ENCODE measurements at places on chromosomes 5 and 9.

DNA sequence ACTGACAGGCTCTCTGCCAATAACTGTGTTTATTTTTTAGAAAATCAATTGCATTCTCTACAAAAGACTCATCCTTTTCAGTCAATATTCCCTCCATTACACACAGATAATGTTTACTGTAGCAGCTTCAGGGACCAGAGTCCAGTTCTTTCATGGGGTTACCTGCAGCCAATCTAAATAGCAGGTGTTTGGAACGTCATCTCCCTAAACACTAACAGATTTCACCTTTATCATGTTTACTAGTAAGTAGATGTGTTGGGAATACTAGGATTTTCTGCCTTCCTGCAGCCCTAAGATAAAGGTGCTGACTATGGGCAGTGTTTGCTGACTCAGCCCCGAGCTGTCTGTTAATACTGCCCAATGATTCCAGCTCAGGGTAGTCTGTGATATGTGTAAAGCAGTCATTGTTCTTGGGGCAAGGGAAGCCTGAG lies 447.0 kb downstream of the KIF4B start:
- no peak for DNase-seq

DNA sequence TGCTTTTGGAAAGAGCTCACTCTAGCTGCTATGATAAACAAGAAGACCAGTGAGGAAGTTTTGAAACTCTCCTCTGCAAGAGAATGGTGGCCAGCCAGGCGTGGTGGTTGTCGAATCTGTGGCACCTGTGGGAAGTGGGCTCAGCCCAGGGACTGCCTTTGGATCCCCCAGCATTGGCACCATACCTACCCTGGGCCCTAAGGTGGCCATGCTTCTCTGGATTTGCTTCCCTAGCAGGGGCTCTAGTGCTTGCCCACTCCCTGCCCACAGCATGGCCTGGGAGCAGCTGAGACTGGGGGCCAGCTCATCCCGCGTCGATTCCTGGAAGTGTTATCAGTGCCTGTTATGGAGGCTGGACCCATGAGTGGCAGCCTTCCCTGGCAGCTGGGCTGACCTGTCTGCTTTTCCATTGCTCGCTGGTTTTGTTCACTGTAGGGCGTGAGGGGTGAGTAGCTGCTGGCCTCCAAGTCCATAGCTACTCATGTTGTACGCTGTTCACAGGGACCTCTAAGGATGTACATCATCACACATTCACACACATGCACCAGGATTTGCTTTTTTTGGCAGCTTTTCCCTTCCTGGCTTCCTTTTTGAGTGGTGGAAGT lies 2.3 kb downstream of the SLC22A4 start:
- DNase-seq: no peak

DNA sequence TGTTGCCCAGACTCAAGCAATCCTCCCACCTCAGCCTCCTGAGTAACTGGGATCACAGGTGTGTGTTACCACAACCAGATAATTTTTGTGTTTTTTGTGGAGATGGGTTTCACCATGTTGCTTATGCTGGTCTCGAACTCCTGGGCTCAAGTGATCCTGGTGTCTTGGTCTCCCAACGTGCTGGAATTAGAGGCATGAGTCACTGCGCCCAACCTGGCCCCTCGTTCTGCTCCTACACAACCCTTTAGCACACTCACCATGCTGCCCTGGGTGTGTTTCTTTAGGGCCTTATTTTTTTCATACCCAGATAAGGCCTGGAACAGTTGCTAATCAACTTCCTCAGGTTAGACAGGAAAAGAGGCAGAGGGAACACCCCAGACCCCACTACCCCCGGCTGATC lies 2.6 kb downstream of the PDZD2 start:
- DNase-seq: no peak

- DNase-seq: no peak
Observed at GRCh38 chr9:98121058-98121457, 2.0 kb upstream of the TRIM14 start.

DNA sequence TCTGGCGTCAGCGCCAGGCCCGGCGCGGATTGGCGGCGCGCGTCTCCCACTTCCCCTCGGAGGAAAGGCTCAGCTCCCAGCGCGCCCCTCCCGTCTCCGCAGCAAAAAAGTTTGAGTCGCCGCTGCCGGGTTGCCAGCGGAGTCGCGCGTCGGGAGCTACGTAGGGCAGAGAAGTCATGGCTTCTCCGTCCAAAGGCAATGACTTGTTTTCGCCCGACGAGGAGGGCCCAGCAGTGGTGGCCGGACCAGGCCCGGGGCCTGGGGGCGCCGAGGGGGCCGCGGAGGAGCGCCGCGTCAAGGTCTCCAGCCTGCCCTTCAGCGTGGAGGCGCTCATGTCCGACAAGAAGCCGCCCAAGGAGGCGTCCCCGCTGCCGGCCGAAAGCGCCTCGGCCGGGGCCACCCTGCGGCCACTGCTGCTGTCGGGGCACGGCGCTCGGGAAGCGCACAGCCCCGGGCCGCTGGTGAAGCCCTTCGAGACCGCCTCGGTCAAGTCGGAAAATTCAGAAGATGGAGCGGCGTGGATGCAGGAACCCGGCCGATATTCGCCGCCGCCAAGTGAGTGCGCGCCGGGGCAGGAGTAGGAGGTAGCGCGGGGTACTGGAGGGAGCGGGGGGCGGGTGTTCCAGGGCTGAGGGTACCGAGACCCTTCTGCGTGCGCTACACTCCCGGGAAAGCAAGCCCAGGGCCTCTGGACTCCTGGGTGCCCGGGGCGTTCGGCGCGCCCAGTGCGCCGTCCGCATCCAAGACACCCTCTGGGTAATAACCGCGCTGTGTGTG lies at the start of gene MSX2:
Gene MSX2, plus strand, starts transcription at position 99 of the 777 bp plus-strand sequence. Its CDS starts 78 bp downstream, at position 177.
- DNase-seq: no peak

DNA sequence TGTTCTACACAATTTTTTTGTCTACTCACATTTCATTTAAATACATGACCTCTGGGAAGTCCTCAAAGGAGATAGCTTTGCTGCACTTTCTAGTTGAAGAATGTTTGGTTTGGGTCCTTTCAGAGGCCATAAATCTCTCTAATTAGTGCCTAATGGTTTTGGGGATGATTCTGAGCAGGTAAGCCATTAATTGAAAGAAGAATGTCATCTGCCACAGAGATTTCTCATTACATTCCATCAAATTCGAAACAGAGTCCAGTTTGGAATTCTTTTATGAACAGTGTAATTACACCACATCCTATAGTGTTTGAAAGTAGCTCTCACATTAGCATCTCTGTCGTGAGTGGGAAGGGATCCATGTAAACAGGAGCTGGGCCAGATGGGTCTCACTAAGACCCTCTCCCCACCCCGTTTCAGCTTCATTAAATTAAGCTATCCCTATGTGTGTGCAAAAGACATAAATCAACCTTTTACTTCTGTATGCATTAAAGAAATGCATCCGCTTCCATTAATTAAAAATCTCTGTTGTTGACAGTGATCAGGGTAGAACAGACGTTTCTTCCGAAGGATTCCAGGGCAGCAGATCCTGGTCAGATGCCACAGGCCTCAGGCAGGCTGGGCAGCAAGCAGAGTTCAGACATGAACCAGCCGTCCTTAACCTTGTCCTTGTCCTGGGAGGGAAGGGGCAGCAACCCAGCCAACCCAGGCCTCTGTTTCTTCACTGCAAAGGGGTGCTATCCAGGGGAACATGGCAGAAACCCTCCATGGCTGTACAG lies 99.8 kb upstream of the MAP1B start:
- no peak for DNase-seq

GRCh38 chr5:149435015-149435376 lies 55.9 kb upstream of the IL17B start:
- no peak for DNase-seq

GRCh38 chr9:33510262-33511183 lies 13.5 kb upstream of the ANKRD18B start:
- DNase-seq: no peak

GRCh38 chr5:168672016-168672415 lies 92.8 kb upstream of the PANK3 start:
- DNase-seq: no peak

GRCh38 chr5:493119-493701 lies 31.0 kb downstream of the SLC9A3 start:
- DNase-seq: no peak

DNA sequence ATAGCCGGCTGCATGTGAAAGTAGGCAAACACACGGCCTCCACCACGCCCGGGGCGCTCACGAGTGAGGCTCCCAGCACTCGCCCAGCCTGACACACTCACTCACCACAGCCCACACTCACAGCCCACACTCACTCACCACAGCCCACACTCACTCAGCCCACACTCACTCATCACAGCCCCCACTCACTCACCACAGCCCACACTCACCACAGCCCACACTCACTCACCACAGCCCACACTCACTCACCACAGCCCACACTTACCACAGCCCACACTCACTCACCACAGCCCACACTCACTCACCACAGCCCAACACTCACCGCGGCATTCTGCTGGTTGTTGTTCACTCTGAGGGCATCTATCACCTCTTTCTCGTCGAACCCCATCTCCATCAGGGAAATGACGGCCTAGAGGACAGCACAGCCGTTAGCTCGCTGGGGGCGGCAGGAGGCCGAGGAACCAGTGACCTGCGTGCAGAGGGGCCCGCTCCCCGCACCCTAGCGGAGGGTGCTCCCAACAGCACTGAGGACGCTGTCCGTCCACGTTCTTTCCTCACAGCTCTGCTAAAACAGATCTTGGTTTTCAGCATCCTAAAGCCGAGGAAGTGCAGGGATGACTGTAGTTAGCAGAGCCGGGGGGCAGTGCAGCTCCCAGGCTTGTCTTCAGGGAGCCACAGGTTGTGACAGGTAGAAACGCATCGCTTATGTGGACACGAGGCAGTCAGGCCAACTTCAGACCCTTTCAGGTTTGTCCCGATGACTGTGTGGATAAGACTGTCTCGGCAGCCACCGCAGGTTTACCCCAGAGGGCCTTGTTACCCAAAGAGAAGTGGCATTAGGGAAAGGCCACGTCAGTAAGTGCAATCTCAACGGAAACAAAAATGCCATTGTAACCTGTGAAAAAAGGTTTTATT lies 21.6 kb downstream of the UBAC1 start:
- peak; percentile 38 for DNase-seq

DNA sequence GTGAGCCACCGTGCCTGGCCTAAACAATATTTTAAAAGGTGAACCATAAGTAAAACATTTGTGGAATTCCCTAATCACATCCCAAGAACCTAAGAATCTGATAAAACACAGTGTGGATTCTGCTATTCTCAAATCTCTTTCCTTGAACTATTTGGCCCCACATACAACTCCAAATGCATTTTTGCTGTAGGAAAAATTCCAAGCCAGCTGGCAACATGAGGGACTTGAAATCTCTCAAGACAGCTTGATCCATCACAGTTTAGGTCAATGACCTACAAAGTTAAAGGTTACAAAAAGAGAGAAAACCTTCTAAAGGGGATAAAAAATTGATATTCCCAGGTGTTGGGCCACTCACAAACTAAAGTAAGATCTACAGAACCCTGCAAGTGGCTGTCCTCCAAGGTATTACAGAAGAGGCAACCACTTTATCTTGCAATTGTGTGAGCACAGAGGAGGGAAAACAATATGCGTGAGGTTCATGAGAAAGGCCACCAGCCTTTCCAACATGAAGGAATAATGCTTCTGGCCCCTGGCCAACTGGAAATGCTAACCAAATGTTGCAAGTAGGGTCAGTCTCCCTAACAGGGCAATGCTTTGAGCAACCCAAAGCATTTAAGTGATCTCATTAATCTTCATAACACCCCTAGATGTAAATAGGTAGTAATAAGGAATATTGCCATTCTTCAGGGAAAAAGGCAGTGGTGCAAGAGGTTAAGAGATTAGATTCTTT lies 221.4 kb downstream of the SEMA5A start:
- no peak for DNase-seq

DNA sequence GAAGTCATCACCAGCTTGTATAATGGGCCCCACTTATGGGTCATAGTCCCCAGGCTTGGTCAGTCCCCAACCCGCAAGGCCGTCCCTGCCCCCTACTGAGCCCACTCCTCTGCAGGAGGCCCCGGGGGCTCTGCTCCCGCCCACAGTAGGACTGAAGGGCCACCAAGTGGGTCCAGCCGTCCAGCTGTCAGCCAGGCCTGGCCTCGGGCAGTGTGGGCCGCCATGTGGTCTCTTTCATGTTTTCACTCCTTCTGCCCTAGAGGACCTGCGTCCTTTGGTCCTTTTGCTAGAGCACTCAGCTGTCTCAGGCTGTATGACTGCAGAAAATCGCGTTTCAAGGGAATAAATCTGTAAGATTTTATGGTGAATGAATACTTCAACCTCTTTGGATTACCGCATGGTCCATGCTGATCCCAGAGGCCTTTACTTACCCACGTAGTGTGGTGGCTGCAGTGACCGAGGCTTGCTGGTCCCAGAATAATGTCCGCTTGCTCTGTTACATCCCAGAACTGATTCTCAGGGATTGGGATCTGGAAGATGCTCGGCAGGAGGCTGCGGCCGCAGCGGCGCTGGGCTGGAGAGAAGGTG lies 105.7 kb upstream of the FAM120A start:
- no peak for DNase-seq

DNA sequence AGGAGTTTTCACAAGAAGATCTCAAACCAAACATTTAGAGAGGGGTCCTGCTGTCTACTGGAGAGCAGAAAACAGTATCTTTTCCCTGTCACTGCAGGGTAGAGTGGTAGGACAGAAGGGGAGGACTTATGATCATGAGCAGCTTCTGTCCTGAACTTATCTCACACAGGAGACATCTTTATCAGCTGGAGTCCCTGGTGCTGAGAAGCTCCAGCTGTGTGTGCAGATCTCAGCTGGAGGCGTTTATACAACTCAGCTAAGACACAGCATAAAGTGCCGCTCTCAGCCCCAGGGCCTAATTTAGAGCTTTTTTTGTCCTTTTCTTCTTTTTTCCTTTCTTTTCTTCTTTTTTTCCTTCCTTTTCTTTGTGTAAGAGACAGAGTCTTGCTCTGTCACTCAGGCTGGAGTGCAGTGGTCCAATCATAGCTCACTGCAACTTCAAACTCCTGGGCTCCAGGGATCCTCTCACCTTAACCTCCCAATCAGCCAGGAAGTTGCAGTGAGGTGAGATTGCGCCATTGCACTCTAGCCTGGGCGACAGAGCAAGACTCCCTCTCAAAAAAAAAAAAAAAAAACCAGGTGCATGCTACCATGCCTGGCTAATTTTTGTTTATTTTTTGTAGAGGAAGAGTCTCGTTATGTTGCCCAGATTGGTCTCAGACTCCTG lies 31.9 kb downstream of the CCDC125 start:
- DNase-seq: no peak

DNA sequence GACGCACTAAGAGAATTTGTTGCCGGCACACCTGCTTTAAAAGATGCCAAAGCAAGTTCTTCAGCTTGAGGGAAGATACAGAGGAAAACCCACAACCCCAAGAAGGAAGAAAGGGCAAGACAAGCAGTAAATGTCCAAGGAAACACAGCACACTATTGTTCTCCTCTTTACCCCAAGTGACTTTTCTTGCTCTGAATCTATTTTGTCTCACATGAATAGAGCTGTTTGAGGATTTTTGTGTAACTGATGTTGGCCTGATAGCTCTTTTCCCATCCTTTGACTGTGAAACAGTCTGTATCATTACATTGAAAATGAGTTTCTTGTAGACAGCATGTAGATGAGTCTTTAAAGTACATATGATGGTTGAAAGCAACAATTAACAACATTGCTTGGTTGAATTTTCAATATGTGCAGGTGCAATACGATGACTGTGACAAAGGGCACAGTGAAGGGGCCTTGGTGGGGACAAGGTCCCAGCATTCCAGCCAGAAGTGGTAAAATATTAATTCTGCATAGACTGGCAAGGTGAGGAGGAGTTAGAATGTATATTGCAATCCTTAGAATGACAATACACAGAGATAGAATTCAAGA lies 16.8 kb upstream of the CEP72 start:
- DNase-seq: no peak
